ENCODE measurements at places on chromosomes 7 and 10.
A peak's percentile ranks its signal among the peaks of the same experiment; 100 is the strongest.

- DNase-seq, result no peak
These were observed 165.7 kb downstream of the NPSR1 start for GRCh38 chr7:34823650-34824258.

DNA sequence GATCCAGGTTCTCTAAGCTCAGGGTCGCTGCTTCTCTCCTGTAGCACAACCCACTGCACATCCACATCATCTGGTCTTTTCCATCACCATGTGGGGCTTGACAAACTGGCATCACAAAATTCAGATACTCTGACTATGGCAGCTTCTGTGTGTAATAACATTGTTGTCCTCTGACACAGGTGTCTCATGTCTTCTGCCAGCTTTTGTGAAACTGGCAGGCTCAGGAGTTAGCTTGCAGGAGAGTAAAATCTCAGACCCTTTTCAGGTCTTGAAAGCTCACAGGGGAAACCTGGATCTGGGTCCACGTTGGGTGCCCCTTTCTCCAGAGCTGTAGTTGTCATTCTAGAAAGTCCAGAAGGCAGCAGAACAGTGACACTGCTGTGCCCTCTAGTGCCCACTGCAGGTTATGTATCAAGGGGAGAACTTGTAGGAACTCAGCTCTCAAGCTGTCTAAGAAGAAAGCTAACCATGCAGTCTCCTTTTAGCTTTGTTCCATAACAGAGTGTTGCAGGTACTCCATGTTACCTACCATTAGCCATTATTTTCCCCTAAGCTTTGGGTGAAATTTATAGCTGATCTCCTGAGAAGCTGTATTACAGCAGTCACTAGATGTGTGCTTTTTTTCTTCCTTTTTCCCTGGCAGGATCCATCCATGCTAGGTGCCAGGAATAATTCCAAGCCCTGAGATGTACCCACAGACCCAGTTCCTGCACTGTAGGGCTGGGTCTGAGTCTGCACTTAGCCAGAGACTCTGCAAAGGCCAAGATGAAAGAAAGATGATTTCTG is 102.7 kb downstream of the ZNF248 start:
- no peak for DNase-seq

DNA sequence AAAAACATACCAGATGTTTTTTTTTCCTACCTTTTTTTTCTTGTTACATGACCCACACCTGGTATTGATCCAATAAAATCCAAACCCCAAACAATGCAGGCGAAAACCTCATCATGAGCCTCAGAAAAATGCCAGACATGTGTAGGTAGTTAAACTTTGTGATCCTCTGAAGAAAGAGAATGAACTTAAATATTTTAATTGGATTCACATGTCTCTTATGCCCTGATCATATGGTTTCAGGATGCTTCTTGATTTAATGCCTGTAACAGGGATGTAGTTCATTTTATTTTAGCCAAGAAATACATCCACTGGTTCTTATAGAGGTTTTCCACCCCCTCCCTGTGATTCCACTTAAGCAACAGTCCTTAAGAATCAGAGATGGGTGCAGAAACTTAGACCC is 451.6 kb downstream of the TYW1 start:
- DNase-seq, result no peak

DNA sequence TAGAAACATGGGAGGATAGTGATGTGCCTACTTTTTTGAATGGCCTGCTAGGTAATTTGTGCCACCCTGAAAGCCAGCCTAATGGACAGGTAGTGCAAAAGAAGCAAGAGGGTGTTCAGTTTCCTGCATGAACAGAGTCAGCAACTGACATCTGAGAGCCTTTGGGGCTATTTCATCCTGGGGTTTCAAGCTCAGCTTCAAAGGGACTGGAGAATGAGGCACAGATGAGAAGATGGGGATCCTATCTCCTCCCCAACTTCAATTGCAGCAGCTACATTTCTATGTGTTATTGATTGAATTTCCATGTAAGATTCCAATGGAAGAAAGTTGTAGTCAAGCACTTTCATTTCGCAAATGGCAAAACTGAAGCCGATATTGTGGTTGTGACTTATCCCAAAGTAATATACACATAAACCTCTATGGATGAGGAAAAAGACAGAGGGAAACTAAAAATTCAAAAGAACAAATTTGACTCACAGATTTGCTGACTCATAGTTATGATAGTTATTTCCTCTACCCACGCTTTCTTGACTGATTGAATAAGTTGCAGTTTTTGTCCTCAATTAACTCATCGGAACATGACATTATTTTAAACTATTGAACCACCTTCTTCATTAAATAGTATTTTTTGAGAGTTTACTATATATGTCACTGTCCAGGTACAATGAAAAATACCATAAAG is 42.6 kb upstream of the NRP1 start:
- DNase-seq, result no peak

- peak; percentile 36 for DNase-seq
These were observed 235.0 kb upstream of the PLPP4 start for GRCh38 chr10:120221873-120222485.

- no peak for DNase-seq
These were observed 74.8 kb upstream of the SVIL start for GRCh38 chr10:29709484-29710002.

GRCh38 chr10:16116404-16117304 is 256.3 kb upstream of the MINDY3 start:
- DNase-seq, result no peak

DNA sequence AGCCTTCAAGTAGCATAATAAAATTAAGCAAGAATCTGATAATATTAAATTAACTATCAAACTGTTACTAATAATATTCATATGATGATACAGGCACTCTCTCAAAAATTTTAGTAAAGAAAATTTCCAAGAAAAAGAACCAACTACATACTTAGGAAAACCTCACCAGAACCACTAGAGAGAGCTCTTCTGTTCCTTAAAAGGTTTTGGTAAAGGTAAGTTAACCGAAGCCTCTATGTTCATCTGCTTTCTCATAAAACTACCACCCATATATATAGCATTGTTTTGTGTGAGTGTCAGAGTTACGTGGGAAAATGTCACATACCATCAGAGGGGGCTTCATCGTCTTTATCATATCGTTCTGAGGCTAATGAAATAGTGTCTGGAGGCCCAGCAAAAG is 20.7 kb downstream of the SKAP2 start:
- DNase-seq, result no peak

DNA sequence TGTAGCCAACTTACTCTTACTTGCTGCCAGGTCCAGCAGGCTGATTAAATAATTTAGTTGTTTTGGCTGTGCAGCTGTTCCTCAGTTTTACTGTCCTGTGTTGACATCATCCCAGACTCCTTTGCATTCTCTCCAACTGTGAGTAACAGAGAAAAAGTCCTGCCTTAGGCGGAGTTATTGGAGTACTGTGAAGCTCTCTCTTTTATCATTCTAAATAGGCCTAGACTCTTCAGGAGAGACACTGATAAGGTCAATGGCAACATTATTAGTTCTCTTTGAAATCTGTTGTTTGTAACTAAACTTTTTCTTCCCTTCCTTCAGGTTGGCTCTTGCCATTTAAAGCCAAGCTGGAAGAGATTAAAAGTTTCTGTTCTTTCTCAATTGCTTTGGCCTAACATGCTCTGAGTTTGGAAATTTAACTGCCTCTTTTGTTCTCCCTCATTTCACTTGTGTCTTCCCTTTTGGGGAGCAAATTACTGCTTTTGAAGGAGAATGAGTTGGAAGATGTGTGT is 215.7 kb upstream of the CSTF2T start:
- DNase-seq, result no peak

DNA sequence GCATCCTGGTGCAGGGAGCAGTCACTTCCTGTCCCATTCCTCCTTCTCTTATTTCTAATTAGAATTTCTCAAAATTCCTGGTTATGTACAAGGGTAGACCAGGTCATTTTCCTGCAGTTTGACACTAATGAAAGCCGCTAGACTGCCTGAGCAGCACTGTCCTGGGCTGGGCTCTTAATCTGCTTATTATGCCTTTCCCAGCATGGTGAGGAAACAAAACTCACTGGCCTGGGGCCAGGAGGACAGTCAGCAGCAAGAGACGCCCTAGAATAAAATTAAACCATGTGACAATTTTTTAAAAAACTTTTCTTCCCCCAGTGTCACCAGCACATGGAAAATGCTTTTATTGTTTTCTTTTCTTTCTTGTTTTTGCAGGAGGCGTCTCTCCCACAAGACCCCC is 647.5 kb downstream of the TYW1 start:
- no peak for DNase-seq

DNA sequence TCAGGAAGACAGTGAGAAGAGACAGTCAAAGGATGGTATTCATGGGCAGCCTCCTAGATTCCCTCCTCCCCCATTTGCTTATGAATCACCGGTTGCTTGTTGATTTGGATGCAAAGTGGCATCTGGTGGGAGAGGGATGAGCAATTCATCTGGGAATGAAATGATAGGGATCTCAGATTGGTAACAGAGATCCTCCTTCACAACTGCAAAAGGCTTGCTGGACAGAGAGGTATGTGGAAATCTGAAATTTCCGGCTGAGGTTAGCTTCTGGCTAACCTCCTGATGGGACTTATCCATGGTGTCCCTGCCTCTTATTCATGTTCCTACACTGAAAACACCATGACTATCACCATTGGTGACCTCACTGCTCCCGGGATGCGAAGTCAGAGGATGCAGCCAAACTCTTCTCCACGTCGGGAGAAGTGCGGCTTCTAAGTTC is 48.4 kb upstream of the PODXL start:
- DNase-seq, result peak; percentile 43

DNA sequence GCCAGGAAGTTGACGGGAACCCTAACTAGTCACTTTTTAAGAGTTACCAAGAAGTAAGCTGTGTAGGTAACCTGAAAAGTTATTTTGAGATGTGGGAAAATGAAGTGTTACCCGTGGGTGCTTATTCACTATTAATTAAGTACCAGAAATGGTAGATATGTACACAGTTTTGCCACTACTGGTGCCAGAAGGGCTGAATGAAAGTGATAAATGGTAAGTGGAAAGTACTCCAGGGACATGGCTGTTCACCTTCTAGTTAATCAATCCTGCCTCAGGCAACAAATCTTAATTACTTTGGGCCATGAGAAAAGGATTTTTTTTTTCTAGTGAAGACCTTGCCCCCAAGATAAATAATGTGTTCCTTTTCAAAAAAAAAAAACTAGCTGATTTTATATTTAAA is 15.8 kb downstream of the NET1 start:
- DNase-seq, result no peak

GRCh38 chr10:63437116-63437949 is 28.4 kb downstream of the JMJD1C start:
- DNase-seq, result no peak

GRCh38 chr7:118449797-118450567 is 225.5 kb downstream of the ANKRD7 start:
- DNase-seq, result no peak

- DNase-seq, result no peak
These were observed 2.3 kb downstream of the GLI3 start for GRCh38 chr7:42234736-42235135.

GRCh38 chr10:23818484-23818883 is 379.6 kb downstream of the OTUD1 start:
- DNase-seq, result no peak

GRCh38 chr7:7921830-7922229 is 46.8 kb upstream of the GLCCI1 start:
- DNase-seq, result no peak

DNA sequence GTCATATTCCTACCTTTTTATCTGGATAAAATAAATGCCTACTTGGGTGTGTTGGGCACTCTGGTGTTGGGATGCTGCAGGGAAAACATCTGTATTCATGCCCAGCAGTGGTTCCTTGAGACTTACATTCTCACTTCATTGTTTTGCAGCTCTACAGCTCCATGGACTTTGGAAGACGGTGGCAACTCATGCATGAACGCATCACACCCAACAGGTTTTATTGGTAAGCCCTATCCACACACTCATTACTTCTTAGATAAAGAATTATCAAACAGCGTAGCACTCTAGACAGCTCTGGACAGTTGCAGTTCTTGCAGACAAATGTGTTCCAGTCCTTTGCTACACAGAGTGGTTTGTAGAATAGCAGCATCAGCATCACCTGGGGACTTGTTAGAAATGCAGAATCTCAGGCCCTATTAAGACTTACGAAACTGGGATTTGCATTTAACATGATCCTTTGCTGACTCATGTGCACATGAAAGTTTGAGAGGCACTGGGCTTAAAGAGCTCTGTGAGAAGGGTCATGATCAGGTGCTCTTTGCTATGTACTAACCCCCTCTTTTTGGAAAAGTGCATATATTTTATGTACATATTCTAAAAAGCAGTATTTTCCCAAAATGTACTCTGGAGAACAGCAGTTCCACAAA is 401.9 kb downstream of the SORCS3 start:
- DNase-seq, result no peak

DNA sequence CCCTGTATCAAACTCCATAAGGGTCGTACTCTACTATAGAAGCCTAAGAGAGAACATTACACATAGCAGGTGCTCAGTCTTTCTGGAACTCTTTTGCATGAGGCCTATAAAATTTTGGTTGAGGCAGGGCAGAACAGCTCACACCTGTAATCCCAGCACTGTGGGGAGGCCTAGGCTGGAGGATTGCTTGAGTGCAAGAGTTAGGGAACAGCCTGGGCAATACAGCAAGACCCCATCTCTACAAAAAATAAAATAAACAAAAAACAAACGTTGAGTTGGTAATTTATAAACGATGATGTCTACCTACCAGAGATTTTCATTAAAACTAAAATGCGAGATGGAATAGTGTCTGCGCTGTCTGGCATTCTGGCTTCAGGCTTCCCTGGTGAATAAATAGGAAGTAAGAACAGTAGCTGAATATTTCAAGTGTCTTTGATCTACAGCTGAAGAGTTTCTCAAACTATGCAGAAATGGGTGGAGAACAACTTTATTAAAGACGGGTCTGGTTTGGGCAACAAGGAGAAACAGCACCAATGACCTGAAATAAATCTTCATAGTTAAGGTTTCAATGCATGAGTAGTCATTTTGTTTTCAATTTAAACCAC is 774 bp downstream of the PON2 start:
- DNase-seq, result no peak

GRCh38 chr7:65453341-65454030 is 79.8 kb downstream of the ZNF92 start:
- no peak for DNase-seq

DNA sequence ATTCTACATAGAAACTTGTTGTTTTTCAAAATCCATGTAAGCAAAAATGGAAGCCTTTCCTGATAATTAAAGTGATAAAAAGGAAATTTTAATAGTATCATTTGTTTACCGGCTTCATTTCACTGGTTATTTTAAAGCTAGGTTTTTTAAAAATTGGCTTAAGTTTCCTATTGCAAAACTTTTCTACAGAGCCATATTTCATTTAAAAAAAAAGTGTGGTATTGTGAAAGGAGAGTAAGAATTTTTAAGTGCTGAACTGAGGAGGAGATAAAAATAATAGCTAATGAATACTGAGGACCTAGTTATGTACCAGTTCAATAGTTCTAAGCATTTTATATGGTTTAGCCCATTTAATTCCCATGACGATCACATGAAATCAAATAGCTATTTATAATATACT is 172.2 kb upstream of the COL1A2 start:
- DNase-seq, result no peak

- no peak for DNase-seq
These were observed 2.5 kb downstream of the HPSE2 start for GRCh38 chr10:99233000-99233688.
